Glutamatergic neuron (in vitro differentiated cells): ENCODE measurements at places on chromosomes 12 and 14.

GRCh38 chr14:90907178-90907577 lies 90.9 kb upstream of the TTC7B start:
- DNase-seq, result no peak

- no peak for DNase-seq
Observed at GRCh38 chr12:3772380-3772779, 19.5 kb upstream of the CRACR2A start.

DNA sequence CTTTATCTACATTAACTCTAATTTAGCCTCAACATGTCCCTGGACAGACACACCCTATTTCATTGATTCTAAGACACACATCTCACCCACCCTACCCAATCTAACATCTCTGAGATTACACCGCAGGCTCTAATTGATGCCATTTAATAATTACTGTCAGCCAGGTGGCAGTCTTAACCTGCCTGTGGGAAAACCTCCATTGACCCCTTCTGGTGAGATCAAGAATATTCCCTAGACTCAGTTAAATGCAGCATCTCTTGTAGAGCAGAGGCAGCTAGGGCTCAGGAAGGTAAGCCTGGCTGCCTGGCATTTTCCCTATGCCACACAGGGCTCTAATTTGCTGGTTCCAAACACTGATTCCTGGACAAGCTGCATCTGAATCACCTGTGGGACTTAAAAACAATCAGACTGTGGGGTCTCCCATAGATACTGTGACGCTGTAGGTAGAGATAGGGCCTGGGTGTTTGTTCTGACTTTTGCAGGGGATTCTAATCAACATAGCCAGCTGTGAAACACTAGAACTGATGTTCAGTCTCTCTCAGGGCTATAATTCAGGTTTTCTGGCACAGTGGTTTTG lies 14.3 kb downstream of the MCRS1 start:
- no peak for DNase-seq

- DNase-seq, result no peak
Observed at GRCh38 chr12:7656121-7656520, 9.6 kb downstream of the APOBEC1 start.

DNA sequence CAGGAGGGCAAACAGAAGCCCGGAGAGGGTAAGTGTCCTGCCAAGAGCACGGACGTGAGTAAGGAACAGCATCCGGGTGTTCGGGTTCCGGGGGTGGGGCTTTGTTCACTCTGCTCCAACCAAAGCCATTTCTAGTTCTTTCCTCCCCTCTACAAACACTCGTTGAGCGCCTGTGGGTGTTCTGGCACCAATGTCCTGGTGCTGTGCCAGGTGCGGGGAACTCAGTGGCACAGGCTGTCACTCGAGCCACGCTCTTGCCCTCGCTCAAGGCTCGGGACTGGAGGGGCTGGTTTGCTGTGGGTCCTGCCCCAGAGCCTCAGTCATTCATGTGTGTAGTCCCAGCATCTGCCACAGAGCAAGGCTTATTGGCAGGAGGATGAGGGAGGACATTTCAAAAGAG lies 157.5 kb downstream of the CALM1 start:
- no peak for DNase-seq

- DNase-seq, result no peak
Observed at GRCh38 chr12:109098183-109098604, 797 bp downstream of the UNG start.

DNA sequence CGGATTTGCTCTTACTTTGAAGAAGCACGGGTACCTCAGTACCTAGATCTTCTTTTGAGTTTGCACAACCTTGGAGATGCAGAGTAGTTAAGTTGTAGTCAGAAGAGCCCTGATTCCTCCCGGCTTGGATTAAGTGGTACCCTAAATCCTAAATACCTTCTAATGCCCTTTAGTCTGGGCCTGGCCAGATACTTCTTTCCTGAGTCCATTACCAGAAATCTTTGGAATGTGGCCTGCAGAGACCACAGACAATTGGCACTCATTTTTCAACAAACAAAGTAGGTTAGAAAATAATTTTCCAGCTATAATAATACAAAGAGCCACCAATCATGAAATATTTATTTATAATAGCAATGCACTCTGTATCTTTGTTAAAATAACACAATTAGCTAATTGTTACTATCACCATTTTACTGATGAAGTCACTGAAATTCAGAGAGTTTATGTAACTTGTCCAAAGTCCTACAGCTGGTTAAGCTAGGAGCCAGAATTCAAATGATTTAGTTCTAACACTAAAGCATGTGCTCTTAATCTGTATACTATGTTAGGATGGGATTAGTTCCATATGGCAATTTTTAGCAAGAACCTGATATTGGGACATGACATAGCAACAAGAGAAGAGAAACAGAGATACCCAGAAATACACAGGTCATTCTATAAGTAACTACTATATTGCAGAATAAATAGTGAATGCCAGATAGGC lies 132.1 kb upstream of the PDZRN4 start:
- DNase-seq, result no peak

GRCh38 chr14:59069163-59069854 lies 119.2 kb upstream of the DAAM1 start:
- no peak for DNase-seq

- DNase-seq, result no peak
Observed at GRCh38 chr12:38949363-38949762, 44.0 kb upstream of the CPNE8 start.

GRCh38 chr14:51534610-51535011 lies 117.1 kb upstream of the FRMD6 start:
- no peak for DNase-seq

DNA sequence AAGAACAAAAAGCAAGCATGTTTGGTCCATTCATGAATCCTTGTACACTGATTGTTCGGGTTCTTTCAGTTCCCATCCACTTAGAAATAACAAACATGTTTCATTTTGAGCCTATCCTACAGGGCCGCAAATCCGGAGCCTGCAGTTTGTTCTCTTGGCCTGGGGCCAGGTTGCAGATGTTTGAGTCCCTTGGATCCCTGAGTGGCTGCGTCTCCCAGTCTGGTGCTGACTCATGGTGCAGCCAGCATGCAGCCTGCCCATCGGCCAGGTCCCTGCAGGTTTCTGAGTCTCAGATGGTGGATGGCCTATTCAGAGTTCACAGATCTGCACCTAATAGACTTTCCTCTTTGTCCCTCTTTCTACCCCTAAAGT lies 1.9 kb upstream of the DYNC1H1 start:
- DNase-seq, result peak; percentile 65

DNA sequence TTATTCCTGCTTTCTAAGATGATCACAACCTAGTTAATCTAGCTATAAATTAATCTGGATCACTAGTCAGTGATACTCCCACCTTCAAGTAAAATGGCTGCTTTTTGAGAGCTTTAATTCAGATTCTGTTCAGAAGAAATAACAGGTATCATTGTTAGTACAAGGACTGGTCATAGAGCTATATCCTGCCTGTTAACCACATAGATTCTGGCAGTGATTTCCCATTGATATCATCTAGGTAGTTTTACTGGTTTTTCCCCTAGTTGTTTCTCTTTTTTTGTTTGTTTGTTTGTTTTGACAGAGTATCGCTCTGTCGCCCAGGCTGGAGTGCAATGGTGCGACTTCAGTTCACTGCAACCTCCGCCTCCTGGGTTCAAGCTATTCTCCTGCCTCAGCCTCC lies 39.0 kb upstream of the HIF1A start:
- DNase-seq, result no peak

DNA sequence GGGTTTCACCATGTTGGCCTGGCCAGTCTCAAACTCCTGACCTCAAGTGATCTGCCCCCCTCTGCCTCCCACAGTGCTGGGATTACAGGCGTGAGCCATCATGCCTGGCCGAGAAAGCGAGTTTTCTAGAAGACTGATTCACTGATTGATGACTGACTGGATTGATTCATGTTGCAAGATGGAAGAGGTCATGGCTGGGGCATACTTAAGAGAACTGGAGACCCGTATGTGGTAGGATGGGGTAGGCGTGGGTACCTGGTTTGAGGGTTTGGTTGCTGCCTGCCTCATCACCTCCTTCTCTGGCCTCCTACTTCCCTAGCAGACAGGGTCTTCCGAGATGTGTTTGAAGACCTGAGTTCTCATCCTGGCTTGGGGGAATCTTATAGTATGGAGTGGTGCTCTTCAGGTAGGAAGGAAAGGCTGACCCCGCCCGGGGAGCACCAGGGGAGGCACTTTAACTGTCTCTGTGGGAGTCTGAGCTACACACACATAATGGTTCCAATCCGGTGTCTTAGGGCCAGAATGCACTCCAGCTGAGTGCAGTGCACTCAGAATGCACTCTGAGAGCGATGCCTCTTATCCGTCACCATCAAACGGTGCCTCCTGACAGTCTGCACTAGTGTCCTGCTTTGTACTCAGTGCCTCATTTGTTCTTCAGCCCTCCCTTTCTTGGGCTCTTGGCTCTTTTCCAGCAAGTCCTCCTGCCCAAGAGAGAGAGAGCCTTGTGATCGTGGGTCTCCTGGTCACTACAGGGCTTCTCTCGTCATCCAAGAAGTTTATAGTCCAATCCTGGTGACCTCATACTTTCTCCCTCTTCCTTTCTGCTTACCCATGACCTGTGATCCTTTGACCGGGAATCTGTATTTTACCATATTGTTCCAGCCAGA lies 19.7 kb downstream of the PLEKHG3 start:
- DNase-seq, result no peak

GRCh38 chr12:65098364-65098763 lies 22.7 kb downstream of the WIF1 start:
- DNase-seq, result no peak
